Effector CD4-positive, alpha-beta T cell (primary cell): ENCODE measurements at places on chromosomes 4 and X.

DNA sequence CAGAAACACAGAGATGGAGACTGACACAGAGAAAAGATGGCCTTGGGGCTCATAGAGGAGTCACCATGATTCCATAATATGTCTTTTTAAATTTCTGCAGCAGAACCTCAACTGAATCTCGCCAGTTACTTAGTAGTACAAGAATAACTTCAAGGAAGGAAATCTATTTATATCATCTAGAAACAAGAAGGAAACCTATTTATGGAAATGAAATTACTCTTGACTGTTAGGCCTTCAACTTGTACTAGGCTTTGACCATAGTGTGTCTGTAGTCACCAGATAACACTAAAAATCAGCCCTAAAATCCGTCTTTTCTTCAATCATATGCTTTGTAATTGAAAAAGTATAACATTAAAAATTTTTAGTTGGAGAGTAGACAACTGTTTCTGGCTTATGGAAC, 740.4 kb downstream of the TRIML1 start:
- no peak for DNase-seq

- DNase-seq, result no peak
Observed at GRCh38 chr4:59553063-59553720, 1646.9 kb upstream of the ADGRL3 start.

DNA sequence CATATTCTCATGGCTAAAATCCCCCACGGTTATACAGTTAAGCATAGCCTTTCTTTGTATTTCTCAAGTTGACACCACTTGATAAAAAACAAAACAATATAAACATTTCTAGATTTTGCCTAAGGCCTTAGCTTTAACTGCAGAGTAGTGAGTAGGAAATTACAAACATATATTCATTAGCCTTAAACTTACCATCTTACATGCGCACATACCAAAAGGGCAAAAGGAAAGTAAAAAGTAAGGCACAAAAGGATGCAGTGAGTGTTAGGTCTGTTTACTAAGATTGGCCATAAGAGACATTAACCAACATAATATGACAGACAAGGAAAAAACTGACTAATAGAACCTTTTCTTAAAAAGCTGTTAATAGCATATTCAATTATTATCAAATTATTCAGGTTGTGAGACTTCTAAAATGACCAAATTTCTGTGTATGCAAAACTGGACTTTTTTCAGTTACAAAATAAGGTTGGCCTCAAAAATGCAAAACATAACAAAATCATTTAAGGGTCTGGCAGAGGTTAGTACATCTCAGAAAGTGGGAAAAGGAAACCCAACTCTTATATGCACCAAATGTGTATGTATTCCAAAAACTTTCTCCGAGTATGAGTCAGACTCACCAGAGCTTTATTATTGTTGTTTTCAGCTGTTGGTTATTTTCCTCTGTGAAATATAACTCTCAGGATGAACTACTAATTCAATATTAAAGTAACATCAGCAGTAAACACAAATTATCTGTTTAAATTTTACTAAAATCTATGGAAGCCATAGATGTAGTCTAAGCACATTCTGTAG, 39.9 kb downstream of the SEPSECS start:
- DNase-seq, result no peak

DNA sequence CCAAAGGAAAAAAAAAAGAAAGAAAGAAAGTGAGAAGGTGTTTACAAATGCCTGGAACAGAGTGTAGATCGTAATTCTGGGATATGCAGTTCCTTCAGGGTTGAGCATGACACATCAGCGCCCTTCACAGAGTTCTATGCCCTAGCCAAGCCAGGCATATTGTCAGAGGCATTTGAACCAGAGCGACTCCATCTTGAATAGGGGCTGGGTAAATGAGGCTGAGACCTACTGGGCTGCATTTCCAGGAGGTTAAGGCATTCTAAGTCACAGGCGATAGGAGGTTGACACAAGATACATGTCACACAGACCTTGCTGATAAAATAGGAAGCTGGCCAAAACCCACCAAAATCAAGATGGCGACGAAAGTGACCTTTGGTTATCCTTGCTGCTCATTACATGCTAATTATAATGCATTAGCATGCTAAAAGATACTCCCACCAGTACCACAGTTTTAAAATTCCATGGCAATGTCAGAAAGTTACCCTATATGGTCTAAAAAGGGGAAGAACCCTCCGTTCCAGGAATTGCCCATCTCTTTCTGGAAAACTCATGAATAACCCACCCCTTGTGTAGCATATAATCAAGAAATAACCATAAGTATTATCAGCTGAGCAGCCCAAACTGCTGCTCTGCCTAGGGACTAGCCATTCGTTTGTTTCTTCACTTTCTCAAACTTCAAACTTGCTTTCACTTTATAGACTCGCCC, 23.5 kb upstream of the LRBA start:
- DNase-seq, result no peak

DNA sequence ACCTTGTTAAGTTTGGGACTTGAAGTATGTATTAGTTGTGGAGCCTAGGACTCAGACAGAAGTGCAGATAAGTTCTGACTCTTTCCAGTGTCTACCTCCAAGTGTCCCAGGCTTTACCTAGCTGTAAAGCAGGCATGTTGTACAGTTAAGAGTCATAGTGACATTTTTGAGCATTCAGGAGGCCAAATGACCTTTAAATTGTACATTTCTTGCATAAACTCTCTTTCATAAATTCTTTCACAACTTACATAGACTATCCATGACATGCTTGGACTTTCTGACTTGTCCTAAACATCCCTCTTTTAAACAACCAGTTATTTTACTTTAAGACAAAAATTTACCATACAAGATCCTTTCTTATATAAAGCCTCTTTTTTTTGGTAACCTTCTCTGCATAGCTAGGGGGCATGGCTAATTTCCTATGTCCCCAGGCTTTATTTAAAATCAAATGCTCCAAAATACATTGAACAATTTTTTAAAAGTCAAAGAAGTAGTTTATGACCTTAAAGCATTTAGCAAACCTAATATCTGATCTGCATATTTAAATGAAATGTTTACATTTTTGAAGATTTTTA, 40.1 kb upstream of the UGT8 start:
- no peak for DNase-seq

- no peak for DNase-seq
Observed at GRCh38 chr4:32206756-32207155, 1486.6 kb downstream of the PCDH7 start.

DNA sequence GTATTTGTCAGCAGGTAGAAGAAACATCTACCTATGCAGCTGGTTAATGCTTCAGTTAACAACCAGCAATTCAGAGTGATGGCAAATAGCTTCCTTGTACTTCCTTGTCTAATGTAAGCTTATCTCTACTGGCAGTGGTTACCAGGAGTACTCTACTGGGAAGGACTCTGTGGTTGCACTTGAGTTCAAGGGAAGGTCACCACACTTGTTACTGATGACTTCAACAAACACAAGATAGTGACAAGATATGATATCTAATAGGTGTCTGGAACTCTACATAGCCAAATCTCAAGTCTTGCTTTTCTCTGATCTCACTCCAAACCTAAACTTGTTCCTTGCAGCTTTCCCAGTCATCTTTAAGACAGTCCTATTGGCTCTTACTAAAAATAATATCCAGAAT, 1644.9 kb upstream of the TENM3 start:
- no peak for DNase-seq

- DNase-seq, result no peak
Observed at GRCh38 chrX:353566-354535, 32.9 kb downstream of the PPP2R3B start.

- DNase-seq, result no peak
Observed at GRCh38 chrX:126339928-126340327, 173.8 kb upstream of the DCAF12L2 start.

DNA sequence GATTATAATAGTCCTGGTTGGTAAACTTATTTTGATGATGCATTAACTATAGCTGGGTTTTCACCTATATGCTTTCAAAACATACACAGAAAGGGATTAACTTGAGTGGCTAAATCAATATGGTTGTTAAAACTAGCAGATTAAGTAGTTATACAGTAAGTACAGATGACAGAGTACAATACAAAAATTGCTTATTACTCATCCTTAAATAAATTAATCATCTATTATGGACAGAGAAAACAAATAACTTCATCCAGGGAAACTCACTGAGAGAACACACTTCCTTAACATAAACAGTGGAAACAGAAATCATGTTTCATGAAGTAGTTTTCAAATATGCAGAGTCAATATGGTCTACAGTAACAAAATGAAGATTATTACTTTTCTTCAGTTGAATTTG, 133.4 kb downstream of the AREG start:
- DNase-seq, result no peak

- DNase-seq, result no peak
Observed at GRCh38 chr4:144356941-144357381, 216.4 kb upstream of the GYPA start.

GRCh38 chr4:187235456-187236170, 512.0 kb upstream of the FAT1 start:
- no peak for DNase-seq

GRCh38 chr4:95545546-95545945, 3.2 kb downstream of the UNC5C start:
- DNase-seq, result no peak

- no peak for DNase-seq
Observed at GRCh38 chrX:42951747-42952146, 173.8 kb upstream of the PPP1R2C start.

GRCh38 chr4:48369771-48370170, 28.4 kb downstream of the SLAIN2 start:
- no peak for DNase-seq

- no peak for DNase-seq
Observed at GRCh38 chr4:27986476-27986875, 1125.8 kb downstream of the STIM2 start.

- no peak for DNase-seq
Observed at GRCh38 chrX:126376465-126376864, 176.1 kb downstream of the DCAF12L1 start.

- no peak for DNase-seq
Observed at GRCh38 chrX:71999535-71999934, 88.9 kb downstream of the NHSL2 start.

DNA sequence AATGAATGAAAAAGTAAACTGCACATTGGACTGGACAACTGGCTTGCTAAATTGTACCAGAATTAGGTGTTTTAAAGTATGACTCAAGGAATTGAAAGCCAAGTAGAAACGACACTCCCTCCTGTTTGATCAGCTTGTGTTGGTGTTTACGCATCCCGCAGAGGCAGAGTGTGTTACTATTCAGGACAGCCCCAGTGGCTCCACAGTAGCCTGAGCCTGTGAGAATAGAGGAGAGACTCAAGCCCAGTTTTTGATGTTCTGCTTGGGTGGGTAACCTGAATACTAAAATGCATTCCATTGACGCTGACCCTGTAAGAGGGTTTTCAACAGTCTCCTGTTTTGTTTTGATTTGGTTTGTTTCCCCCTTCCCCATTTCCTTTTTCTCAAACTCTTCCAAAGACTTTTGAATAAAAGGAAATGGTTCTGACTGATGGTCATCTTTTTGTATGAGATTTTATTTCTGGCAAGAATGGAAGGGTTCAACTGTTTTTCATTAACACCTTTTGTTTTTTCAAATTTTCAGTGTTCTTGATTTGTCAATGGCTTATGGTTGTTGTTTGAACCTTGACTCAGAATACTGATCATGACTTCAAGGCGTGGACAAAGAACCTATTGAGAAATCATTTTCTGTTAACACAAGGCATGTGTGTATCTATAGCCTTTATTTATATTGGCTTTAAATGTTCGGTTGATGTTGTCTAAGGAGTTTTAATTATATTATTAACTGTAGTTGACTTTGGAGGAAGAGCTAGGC, 10.2 kb downstream of the ADGRL3 start:
- no peak for DNase-seq

GRCh38 chr4:96103086-96103485, 263.2 kb downstream of the PDHA2 start:
- DNase-seq, result no peak

GRCh38 chrX:8289523-8289922, 118.5 kb upstream of the VCX2 start:
- DNase-seq, result no peak

GRCh38 chr4:41763729-41764128, 15.2 kb upstream of the PHOX2B start:
- DNase-seq, result no peak

DNA sequence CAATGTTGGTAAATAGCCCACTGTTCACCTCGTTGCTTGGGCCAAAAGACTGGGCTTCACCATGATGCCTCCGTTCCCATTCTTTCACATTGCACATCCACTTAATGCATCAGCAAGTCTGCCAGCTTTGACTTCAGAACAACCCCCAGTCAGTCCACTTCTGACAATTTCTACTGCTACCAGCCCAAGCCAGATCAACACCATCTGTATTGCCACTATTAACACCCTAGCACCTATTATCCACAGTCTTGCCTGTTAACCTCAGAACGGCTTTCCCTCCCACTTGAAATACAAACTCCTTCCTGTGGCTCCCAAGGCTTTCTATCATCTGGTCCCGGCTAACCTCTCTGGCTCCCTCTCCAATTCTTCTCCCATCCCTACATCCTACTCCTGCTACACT, 95.7 kb downstream of the SH3RF1 start:
- DNase-seq, result no peak

GRCh38 chr4:6282314-6282771, 12.7 kb downstream of the WFS1 start:
- no peak for DNase-seq

- no peak for DNase-seq
Observed at GRCh38 chr4:88836216-88836615, 138.6 kb upstream of the NAP1L5 start.

DNA sequence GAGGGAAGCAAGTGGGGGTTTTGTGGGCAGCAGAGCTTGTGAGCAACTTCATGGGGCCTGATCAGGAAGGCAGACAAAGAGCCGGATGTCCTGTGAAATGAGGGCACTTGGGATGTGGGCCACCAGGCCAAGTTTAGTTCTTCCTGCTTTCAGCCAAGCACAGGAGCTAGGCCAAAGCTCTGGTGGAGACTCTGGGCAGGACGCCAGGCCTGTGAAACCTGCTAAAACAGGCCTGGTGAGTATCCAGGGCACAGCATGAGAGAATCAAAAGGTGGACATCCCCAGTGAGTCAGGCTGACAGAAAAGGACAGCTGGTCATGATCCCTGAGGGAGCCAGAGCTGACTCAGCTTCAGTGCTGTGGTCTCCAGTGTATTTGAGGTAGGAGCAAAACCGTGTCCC, 95.7 kb downstream of the NPNT start:
- DNase-seq, result no peak

GRCh38 chr4:181908168-181908567, 335.0 kb upstream of the TENM3 start:
- no peak for DNase-seq

DNA sequence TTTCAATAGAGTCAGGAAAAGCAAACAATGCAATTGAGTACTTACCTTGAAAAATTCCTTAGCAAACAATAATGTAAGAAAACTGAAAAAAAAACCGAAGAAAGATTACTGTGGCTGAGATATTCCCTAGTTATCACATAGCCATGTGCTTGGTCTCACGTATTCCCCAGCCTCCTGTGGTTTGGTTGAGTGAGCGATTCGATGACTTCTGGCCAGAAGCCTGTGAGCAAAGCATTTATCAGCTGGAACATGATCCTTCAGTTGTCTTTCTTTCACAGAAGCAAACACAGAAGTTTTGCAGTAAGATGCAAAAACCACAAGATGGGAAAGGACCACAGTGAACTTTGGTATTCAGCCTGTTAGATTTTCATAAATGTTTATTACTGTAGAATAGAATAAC, 1754.3 kb upstream of the AGA start:
- DNase-seq, result no peak
